ENCODE measurements at places on chromosomes 2 and 18.

GRCh38 chr2:238920601-238921001 lies 72.7 kb downstream of the TWIST2 start:
- DNase-seq = no peak

DNA sequence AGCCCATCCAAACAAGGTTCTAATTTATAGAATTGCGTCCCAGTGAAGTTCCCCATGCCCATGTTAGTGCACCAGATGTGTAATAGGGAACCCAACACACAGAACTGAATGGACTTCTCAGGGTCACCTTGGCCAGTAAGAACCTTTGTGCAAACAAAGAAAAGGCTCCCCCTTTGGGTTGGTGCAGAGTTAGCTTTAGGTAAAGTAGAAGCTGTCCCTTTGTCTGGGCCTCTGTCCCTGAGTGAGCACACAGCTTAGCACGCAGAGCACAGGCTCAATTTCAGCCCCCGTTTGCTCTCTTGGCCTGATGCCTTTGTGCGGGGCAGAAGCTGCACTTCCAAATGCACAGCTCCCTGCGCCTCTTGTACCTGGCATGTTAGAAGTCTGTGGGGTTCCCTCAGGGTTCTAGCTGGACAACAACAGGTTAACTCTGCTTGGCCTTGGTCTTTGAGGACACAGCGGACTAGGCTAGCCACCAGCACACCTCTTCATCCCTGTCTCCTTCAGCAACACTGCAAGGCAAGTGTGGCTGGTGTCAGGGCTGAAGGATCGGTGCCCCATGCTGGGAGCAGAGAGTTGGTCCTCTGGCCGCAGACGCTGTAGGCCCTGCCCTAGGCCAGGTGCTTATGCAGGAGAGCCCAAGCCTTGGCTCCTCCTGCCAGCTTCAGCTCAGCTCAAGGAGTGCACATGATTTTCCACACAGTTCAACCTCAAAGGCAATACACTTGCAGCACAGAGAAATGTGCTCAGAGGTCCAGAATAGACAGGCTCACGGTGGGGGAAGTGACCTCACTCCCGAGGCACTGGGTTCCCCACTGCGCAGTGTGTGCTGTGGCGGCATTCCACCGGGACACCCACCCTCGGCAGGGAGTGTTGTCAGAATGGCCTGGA lies 73.3 kb upstream of the FOSL2 start:
- no peak for DNase-seq

DNA sequence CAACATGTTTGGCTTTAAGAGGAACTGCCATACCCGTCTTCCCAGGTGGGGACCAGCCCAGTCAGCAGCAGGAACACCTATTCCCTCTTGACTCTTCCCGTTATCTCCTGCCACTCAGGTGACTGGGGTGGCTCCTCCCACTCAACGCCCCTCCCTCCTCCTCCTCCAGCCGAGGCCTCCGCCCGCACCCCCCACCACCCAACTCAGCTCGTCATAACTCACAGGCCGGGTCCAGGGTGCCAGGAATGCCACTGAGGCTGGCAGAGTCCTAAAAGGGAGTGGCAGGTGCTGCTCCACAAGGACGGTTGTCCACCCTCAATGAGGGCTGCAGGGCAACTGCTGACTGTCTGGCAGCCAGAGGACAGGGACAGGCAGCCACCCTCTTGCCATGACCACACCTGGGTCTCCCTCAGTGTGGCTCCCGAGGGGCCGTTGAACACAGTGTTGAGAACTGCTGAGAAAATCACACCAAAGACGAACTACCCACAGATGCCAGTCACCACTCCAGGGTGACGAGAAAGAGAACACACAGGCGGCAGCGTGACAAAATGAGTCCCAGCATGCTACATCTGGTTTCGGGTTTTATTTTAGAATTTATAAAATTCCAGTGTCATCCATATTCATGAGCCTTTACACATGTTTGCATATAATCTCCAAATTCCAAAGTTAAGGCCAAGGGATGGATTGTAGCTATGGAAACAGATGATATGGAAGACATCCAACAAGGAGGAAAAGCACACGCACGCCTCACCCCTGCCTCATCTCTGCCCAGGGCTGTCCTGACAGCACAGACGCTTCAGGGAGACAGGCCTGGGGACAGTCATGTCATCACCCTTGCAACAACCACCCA lies 38.5 kb downstream of the ANO7 start:
- peak; percentile 62 for DNase-seq

DNA sequence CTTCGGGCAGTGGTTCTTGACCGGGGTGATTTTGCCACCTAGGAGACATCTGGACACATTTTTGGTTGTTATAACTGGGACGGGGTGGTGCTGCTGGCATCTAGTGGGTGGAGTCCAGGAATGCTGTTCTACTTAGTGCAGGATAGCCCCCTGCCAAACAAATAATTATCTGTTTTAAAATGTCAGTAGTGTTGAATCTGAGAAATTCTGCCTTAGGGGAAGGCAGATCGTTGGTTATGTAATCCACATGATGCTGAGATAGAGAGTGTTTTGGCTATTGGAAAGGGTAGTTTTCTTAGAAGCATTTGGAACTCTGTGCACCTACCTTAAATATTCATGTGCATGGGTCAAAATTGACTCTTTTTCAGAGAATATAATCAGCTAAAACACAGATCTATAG lies 199.0 kb downstream of the TPGS2 start:
- no peak for DNase-seq

- DNase-seq = no peak
These were observed 57.1 kb upstream of the PAX3 start for GRCh38 chr2:222355860-222356259.
